Fibroblast of pulmonary artery (primary cell): ENCODE measurements at places on chromosomes 1 and 21.

DNA sequence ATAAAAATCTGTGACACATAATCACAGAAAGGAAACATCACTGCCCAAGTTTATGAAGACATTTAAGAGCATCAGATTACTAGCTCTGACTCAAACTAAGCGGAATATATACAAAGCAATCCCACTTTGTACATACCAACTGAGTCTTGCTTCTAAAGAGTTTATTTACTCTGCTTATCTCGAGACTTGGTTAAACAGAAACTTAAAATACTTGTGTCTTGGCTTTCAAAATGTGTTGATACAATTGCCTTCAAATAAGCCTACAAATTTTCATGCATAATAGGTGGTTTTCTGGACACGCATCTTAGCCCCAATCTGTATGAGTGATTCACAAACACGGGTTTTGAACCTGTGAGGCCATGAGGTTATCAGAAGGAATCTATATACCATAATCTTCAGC, 21.0 kb downstream of the CD160 start:
- DNase-seq, result peak; percentile 51

DNA sequence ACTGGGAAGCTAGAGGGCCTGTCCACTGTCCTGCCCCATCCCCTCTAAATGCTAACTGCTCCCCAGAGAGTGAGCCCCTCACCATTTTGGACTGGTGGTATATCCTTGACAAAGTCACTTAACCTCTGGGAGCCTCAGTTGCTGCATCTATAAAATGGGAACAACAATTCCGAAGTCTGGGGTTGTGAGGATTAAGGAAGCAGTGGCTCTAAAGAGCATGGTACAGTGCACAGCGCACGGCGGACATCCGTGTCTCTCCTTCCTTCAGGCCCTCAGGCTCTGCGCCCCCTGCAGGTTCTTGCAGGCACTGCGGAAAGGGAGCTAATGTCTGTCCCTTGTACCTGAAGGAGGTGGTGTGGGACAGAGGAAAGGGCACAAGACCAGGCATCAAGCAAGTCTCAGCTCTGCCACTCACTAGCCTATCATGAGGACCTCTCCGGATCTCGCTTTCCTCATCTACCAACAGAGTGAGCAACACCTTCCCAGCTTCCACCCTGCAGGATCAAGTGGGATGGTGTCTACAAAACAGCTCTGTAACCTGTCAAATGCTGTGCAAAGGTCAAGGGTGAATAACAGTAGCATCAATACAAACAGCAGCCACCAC, 20.1 kb downstream of the ECE1 start:
- DNase-seq, result peak; percentile 69

GRCh38 chr1:87061742-87062156, 147.3 kb downstream of the HS2ST1 start:
- DNase-seq, result peak; percentile 38

DNA sequence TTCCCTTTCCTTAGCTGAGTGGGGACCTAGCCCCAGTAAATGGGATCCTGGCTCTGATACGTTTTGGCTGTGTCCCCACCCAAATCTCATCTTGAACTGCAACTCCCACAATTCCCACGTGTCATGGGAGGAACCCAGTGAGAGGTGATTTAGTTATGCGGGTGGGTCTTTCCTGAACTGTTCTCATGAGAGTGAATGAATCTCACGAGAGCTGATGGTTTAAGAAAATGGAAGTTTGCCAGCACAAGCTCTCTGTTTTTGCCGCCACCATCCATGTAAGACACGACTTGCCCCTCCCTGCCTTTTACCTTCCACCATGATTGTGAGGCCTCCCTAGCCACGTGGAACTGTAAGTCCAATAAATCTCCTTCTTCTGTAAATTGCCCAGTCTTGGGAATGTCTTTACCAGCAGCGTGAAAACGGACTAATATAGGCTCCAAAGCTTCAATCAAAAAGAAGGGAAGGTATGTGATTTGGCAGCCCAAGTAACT, 29.9 kb upstream of the POU2F1 start:
- no peak for DNase-seq

GRCh38 chr1:15531003-15531402, 4.4 kb downstream of the DNAJC16 start:
- DNase-seq, result no peak

DNA sequence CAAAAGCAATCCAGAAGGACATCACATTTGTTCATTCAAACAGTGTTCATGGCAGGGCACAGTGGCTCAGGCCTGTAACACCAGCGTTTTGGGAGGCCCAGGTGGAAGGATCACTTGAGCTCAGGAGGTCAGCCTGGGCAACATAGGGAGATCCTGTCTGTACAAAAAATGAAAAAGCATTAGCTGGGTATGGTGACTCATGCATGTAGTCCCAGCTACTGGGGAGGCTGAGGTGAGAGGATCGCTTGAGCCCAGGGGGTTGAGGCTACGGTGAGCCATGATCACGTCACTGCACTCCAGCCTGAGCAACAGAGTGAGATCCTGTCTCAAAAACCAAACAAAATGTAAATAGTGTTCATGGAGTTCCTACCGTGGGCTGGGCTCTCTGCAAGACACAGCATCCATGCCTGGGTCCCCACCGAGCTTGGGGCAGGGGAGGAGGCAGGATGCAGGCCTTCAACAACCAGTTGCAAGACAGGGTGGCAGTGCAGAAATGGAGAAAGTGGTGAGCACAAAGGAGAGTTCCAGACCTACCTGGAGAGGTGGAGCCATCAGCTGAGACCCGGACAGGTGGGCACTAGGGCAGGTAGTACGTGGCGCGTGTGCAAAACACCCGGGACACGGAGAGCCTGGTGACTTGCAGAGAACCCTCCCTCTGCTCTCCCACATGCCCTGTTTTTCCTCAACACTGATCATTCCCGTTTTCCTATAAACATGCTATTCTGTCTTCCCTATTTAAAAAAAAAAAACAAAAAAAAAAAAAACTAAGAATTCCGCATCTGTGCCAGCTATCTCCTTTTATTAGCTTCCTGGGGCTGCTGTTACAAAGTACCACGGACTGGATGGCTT, 138.9 kb downstream of the TOMM20 start:
- no peak for DNase-seq

DNA sequence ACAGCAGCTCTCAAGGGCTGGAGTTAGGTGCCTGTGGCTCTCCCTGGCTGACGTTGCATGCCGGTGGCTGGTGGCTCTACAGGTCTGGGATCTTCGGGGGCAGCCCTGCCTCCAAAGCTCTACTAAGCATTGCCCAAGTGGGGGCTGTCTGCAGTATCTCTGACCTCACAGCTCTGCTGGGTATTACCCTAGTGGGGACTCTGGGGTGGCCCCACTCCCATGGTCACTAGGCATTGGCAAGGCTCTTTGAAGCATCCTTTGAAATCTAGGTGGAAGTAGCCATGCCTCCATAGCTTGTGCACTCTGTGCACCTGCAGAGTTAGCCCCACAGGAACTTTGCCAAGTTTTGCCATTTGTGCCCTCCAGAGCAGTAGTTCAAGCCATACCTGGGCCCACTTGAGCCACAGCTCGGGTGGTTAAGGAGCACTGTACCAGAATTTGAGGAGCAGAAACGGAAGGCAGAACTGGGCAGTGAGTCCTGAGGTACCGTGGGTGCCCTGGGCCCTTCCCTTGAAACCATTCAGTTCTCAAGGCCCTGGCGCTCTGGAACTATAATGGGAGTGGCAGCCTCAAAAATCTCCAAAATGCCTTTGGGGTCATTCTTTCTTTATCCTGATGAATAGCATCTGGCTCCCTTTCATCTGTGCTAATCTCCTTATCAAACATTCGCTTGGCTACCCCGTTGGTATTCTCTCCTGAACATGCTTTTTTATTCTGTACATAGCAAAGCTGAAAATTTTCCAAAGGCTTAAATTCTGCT, 15.4 kb downstream of the GJA4 start:
- DNase-seq, result no peak

DNA sequence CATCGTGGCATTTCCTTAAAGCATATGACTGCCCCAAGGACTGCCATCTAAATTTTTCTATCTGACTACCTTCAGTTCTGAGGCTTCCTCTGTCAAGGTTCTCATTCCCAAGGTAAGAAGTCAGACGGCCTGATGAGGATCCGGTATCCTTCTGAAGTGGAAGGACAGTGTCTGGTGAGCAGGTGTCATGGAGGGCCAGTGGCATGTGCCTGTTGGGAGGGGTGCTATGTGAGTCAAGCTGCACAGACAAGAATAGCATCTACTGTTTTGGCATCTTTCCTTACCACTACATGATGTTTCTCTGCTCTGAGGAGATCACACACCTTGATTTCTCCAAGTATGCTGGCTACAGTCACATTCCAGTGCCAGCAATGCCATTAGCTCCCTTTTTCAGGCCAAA, 99.6 kb upstream of the RGS1 start:
- DNase-seq, result no peak

DNA sequence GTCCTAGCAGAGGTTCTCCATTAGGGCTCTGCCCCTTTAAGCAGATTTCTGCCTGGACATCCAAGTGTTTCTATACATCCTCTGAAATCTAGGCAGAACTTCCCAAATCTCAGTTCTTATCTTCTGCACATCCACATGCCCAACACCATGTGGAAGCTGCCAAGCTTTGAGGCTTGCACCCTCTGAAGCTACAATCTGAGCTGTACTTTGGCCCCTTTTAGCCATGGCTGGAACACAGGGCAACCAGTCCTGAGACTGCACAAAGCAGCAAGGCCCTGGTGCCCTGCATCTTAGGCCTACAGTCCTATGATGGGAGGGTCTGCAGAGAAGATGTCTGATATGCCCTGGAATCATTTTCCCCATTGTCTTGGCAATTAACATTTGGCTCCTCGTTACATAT, 8.0 kb downstream of the HAO2 start:
- no peak for DNase-seq

- no peak for DNase-seq
Observed at GRCh38 chr21:37561941-37562919, 195.7 kb downstream of the DYRK1A start.

DNA sequence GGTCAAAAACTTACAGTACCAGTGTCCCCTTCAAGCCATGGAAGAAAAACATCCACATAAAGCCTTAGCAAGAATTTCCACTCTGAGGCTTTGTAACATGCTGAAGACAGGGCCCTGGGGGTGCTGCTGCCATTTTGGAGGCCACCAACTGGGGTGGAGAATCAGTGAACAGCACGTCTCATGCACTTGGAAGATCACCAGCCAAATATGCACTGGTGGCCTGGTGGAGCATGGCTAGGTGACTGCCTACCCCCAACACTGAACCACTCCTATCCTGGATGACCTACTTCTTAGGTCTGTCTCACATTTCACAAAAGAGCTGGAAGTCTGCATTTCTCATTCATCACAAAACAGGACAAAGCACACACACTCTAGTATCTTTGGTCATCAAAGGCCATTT, 126.4 kb downstream of the COL24A1 start:
- no peak for DNase-seq

GRCh38 chr1:168443356-168443755, 100.4 kb downstream of the XCL2 start:
- DNase-seq, result no peak

- DNase-seq, result peak; percentile 40
Observed at GRCh38 chr1:38991638-38992411, 749 bp downstream of the AKIRIN1 start.
